Activated CD4-positive, alpha-beta T cell treated with anti-CD3 and anti-CD28 coated beads, Interleukin-2, amount 10 ng/mL, durations not matched to agents 7 days and 5 days (primary cell): ENCODE measurements at places on chromosomes 2 and 18. TPM values are rescaled to one million over a fixed set of nuclear protein-coding genes. Genes with fewer than 3 reads are reported as not detected.

DNA sequence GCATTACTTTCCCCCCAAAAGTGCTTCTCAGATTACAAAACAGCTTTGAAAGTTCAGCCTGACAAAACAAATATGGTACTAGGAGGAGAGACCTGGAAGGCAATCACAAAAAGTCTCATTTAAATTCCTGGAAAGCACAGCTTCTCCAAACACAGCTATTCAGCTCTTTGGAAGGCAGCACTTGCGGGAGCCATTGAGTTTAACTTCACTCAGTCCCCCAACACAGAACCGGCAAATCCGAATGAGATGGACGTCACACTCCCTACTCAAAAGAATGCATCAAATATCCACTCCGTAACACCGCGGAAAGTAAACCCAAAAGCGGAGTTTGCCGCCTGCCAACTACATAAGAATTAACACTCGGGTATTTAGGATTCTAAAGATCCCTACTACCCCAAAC, 638 bp downstream of the ST6GAL2 start:
- no peak overlapping the region for H3K4me3 ChIP-seq
- no peak for DNase-seq

GRCh38 chr2:122519366-122519765, 763.9 kb downstream of the TSN start:
- no peaks in the 10 kb centered on the region for H3K36me3 ChIP-seq
- no peaks in the 10 kb centered on the region for H3K27me3 ChIP-seq
- H3K4me1 ChIP-seq = no peaks in the 10 kb centered on the region
- DNase-seq = no peak
- H3K27ac ChIP-seq = no peak overlapping the region

DCTN1 gene
- total RNA-seq = 132 TPM

MAPK4 gene
- total RNA-seq = not detected

GRCh38 chr2:127695491-127696472, 5.5 kb upstream of the SFT2D3 start:
- H3K27ac ChIP-seq = no peak overlapping the region
- peak; percentile 38 for DNase-seq
- no peak overlapping the region for H3K4me3 ChIP-seq
- peaks cover 7% of the 10 kb centered on the region for H3K4me1 ChIP-seq
- peaks cover 8% of the 10 kb centered on the region for H3K36me3 ChIP-seq

- H3K36me3 ChIP-seq = no peaks in the 10 kb centered on the region
- no peak overlapping the region for H3K4me3 ChIP-seq
- DNase-seq = no peak
- no peaks in the 10 kb centered on the region for H3K4me1 ChIP-seq
- H3K27ac ChIP-seq = no peak overlapping the region
Observed at GRCh38 chr2:4831751-4832150, 860.4 kb upstream of the SOX11 start.

GRCh38 chr18:57077786-57078552, 68.9 kb upstream of the BOD1L2 start:
- H3K4me3 ChIP-seq = no peak overlapping the region
- H3K27me3 ChIP-seq = peaks cover 6% of the 10 kb centered on the region
- DNase-seq = peak; percentile 31
- H3K4me1 ChIP-seq = peaks cover 14% of the 10 kb centered on the region

DNA sequence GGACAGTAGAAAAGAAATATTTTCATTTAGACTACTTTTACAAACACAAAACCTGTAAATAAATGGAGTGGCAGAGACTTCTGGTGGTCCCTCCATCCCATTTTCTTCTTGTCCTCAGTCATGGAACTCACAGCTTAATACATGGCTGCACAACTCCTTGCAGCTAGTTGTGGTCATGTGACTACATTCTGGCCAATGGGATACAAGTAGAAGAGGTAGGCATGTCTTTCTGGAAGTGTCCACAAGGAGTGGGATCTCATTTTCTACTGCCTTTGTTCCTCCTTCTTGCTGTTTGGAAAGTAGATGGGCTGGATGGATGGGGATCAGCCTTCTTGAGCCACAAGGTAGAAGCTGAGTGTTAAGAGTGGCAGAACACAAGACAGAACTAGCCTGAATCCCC, 555.8 kb downstream of the SATB2 start:
- H3K4me3 ChIP-seq = no peak overlapping the region
- no peaks in the 10 kb centered on the region for H3K4me1 ChIP-seq
- no peak for DNase-seq
- no peaks in the 10 kb centered on the region for H3K27me3 ChIP-seq
- no peak overlapping the region for H3K27ac ChIP-seq

DNA sequence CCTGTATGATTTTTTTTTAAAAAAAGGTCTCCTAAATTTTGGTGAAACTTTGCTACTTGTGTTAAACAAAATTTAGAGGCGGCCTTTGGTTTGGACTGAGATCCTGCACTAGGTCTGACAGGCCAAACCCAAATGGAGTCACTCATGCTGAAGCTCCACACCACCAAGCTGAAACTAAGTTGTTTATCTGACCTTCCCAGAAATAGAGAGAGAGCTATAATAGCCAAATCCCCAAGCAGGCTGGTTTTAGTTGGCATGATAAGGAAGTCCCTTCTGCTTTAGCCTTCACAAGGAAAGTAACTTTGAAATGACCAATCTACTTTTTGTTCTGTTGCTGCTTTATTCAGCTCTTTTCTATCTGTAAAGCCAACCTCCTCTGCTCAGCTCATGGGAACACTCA, 17.1 kb upstream of the THUMPD2 start:
- H3K4me1 ChIP-seq = no peaks in the 10 kb centered on the region
- peaks cover 5% of the 10 kb centered on the region for H3K27me3 ChIP-seq
- H3K36me3 ChIP-seq = no peaks in the 10 kb centered on the region
- no peak for DNase-seq
- no peak overlapping the region for H3K27ac ChIP-seq
- H3K4me3 ChIP-seq = no peak overlapping the region

GRCh38 chr2:158412206-158412605, 44.3 kb downstream of the CCDC148 start:
- H3K4me1 ChIP-seq = no peaks in the 10 kb centered on the region
- H3K4me3 ChIP-seq = no peak overlapping the region
- H3K27ac ChIP-seq = no peak overlapping the region

NGEF gene
- total RNA-seq = not detected
